H4 (cell line): ENCODE measurements at places on chromosomes 11 and 22. TPM values are rescaled to one million over a fixed set of nuclear protein-coding genes. Genes with fewer than 3 reads are reported as not detected.
A peak's percentile ranks its signal among the peaks of the same experiment; 100 is the strongest.

Gene ARFIP2
- total RNA-seq, result 83.1 and 92.4 TPM in 2 replicates

Gene PC
- 17.1 and 21.6 TPM in 2 replicates for total RNA-seq

Gene ZDHHC13
- 44.9 and 45.6 TPM in 2 replicates for total RNA-seq

Gene SH3BP1
- total RNA-seq, result 6.9 and 14.7 TPM in 2 replicates

Gene NXPE1
- total RNA-seq, result not detected in 2 replicates

Gene OR4D5
- total RNA-seq, result not detected in 2 replicates

Gene ART1
- total RNA-seq, result not detected in 2 replicates

Gene CDC42EP2
- total RNA-seq, result 1.9 and 2.5 TPM in 2 replicates

- no peak for DNase-seq
Measured at GRCh38 chr11:120031612-120032600, 106.0 kb downstream of the TRIM29 start.

GRCh38 chr22:30890686-30891442 is 77.7 kb downstream of the MORC2 start:
- peak; percentile 13 for DNase-seq

DNA sequence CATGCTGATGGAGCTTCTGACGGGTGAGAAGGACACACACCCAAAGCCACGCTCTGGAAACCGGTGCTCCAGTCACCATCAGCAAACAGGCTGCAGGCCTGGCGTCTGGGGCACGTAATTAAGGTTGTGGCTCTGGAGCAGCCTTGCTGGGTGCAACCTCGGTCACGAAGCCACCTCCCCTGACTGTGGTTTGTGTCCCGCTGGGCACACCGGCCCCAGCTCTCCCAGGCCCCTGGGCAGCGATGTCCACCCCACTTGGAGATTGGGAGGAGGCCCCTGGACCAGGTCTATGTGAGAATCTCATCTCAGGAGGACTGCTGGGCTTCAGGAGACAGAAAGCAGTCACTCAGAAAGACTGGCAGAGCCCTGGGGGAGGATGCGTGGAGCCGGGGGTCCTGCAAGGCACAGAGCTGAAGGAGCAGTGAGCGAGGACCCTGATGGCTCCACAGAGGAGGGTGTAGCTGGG is 631.6 kb downstream of the BRD1 start:
- DNase-seq, result no peak

DNA sequence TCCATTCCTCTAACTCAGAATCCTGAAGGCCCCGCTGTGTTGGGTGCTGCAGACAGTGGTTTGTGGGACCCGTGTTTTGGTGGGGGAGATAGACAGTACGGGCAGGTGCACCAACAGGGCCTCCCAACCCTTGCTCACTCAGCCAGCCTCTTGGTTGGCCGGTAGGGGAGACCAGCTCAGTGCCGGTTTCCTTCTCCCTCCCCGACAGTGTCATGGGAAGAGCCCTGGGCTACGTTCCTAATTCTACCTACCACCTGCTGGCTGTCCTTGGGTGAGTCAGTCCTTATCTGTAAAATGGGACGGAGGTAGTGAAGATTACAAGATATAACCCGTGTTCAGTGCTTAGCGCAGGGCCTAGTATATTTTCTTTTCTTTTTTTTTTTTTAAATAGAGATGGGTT is 5.9 kb downstream of the TMEM134 start:
- DNase-seq, result no peak

- DNase-seq, result no peak
Measured at GRCh38 chr22:50546326-50547262, 895 bp downstream of the KLHDC7B start.

- DNase-seq, result no peak
Measured at GRCh38 chr11:6539748-6540268, 42.7 kb downstream of the DNHD1 start.

- no peak for DNase-seq
Measured at GRCh38 chr22:26642465-26643417, 14.6 kb upstream of the MIAT start.

DNA sequence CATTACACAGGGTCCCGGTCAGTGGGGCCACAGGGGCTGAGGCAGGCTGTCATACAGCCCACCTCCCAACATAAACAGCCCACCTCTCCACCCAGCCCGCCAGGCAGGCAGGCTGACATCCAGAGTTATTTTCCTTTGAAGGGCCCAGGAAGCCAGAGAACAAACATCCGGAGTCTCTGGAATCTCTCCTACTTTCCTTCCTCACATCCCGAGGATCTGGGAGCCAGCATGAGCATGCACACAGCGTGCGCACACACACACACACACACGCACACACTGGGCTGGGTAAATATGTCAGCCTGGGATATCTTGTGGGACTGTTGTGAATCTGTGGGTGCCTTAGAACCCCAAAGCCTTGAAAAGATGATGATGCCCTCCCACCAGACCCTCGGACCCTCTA is 55.4 kb downstream of the PDE2A start:
- DNase-seq, result no peak

DNA sequence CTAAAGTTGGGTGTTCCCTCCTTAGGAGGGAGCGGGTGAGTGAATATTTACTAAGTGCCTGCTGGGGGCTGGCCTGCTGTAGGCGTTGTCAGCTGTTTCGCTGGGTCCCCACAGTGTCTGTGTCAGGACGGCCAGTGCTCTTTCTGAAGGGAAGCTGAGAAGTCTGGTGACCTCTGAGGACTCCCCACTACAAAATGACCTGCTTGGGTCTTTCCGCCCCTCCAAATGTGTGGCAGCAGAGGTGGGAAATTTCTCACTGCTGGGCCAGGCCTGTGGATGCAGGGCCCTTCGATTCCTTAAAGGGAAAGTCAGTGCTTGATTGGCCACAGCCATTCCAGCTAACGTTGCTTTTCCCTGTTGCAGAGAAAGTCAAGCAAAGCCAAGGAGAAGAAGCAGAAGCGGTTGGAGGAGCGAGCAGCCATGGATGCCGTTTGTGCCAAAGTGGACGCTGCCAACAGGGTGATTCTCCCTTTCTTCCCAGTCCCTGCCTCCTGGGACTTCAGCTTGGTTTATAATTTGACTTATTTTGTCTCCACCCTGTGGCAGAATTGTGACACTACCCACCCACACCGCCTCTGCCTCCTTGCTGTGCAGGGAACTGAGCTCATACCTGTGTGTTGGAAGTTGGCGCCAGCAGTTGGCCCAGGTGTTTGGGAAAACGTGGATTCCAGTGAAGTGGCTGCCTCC is 6.8 kb downstream of the NAA40 start:
- DNase-seq, result peak; percentile 63

- no peak for DNase-seq
Measured at GRCh38 chr11:117538263-117539135, 210.8 kb downstream of the CEP164 start.

GRCh38 chr11:27058456-27058855 is 17.8 kb downstream of the BBOX1 start:
- DNase-seq, result no peak

- peak; percentile 90 for DNase-seq
Measured at GRCh38 chr11:46336563-46337180, 10.6 kb upstream of the DGKZ start.

DNA sequence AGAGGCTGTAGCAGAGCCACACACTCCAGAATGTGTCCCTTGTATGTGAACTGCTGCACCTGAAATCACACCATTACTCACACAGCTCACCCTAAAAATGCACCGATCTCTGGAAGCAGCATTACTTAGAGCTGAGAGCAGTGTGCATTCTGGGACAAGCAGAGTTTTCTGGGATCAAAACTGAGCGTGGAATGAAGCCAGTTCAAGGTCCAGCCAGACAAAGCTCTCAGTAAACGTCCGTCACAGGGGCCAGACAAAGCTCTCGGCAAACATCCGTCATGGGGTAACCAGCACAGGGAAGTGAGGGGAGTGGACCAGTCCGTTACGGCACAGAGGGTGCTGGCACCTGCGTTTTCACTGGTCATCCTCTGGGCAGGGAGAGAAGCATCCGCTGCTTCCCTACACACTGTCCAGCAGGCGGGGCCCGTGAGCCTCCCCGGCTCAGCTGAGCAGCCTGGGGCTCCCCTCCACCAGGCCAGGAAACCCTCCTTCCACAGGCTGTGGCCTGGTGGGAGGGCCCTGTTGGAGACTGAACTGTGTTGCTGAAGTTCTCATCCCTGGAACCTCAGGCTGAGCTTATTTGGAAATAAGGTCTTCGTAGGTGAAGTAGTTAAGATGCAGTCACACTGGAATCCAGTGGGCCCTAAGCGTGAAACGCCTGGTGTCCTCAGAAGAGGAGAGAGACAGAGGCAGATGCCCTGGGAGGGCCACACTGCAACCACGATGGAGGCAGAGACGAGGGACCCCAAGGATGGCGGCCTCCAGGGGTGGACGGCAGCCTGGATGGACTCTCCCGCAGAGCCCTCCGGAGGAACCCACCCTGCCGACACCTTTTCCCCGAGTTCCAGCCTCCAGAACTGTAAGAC is 883.9 kb downstream of the BRD1 start:
- no peak for DNase-seq

DNA sequence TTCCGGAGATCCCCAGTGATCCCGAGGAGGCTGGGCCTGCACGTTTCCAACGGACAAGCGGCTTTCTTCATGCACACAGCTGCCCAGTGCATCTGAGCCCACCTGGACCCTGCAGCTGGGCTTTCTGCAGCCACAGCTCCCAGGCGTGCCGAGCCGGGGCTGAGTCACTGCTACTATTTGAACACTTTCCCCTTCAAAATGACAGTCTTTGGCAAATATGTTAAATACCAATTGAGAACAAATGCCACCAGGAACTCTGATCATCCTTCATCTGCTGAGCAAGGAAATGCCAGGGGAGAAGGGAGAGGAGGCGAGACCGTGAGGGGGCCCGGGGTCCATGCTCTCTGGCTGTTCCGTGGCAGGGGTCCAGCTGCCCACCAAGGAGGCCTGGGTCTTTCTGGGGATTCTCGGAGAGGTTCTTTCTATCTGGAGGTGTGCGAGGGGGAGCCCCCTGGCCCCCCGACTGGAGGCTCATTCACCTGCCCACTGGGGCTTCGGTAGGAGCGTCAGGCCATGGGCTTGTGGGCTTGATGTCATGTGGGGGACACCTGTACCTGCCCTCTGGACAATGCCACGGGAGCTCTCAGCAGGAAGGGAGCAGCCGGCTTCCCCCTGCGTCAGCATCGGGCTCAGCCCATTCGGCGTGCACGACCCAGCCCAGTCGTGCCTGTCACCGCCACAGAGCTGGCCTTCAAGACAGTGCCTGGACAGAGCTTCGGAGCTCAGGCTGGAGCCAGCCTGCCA is 159.6 kb downstream of the CTTN start:
- no peak for DNase-seq

GRCh38 chr11:15196704-15197103 is 82.0 kb downstream of the INSC start:
- DNase-seq, result no peak

DNA sequence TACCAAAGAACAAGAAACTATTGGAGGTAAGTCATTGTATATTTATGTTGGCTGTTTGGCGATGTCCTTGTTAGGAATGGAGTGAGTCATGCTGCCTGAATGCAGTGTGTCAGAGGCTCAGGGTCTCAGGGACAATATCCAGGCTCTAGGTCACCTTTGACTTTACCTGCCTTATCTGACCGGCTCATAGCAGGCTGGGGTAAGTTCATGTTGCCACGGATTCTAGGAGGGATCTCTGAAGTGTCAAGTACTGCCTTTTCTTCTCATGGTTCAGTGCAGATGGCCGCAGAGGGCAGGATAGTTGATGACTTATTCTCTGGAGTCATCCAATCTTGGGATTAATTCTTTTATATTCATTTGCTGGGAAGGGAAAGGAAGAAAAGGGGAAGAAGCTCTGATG is 53.2 kb downstream of the SPON1 start:
- peak; percentile 85 for DNase-seq

- no peak for DNase-seq
Measured at GRCh38 chr22:25637032-25637431, 72.6 kb downstream of the GRK3 start.

- DNase-seq, result no peak
Measured at GRCh38 chr11:94449437-94449836, 44.2 kb downstream of the MRE11 start.

DNA sequence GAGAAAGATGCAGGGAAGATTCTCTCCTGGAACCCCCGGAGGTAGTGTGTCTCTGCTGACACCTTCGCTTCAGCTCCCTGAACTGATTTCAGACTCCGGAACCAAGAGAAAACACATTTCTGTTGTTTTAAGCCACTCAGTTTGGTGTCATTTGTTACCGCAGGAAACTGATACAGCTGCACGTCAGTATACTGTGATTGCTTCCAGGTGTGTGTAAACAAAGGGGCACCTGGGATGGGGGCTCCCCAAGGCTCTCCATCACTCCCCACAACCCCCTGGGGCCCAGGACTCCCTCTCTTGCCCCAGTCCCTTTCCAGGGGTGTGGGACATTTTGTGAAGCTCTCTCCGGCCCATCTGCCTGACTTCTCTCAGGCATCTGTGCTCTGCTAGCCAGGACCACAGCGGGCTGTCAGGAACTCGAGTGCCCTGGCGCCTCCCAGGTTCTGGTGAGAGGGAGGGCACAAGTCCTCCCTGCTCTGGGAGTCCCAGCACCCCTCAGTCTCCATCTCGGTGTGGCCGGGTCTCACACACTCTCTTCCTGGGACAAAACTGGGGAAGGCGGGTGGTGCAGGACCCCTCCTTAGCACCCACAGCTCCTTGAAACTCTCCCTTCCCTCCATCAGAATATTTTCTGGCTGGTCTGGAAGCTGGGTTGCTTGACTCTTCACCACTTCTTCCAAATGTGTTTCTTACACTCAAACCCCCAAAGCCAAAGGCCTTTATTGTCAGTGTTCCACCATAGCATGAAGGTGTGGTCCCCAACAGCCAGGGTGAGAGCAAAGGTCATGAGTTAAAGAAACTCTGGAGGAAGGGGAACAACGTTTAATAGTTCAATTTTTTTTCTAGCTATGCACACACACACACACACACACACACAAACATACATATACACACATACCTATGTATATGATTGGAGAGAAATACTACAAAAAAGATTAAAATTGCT is 35.0 kb upstream of the TSKU start:
- no peak for DNase-seq

DNA sequence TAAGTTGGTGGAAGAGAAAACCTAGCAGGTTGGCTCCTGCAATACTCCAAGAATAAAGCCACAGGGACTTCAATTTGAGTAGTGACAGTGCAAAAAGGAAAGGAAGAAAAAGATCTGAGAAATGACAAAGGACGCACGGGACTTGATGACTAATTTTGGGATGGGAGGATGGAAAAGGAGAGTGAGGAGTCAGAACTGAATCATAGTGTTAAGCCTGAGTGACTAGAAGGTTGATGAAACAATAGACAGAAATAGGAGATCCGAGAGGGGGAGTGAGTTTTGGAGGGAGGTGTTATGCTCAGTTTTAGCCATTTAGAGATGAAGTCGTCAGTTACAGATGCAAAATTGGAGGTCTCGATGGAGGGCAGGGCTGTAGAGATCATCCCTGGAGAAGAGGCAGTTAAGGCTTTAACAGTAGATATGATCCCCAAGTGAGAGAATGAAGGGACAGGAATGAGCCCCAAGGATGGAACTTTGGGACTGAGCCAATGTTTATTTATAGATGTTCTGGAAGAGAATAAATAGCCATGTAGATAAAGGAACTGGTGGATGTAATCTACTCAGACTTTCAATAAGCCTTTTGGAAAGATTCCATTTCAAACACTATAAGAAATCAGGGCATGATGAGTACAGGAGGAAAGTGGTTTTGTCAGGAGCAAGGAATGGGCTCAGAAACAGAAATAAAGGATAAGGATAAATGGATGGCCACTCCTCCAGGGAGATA is 108.9 kb upstream of the NCAM1 start:
- DNase-seq, result peak; percentile 35
